ENCODE measurements at places on chromosomes 1 and 21. TPM values are rescaled to one million over a fixed set of nuclear protein-coding genes. Genes with fewer than 3 reads are reported as not detected.

GRCh38 chr1:3668585-3669300 is 16.4 kb downstream of the TP73 start:
- ATAC-seq = peak; percentile 60

GRCh38 chr21:37036177-37036576 is 29.7 kb downstream of the RIPPLY3 start:
- ATAC-seq = no peak

- no peak for ATAC-seq
These were observed 88.4 kb downstream of the DPYD start for GRCh38 chr1:97832481-97832880.

GRCh38 chr1:190759807-190760206 is 282.1 kb upstream of the BRINP3 start:
- ATAC-seq = no peak

TNFRSF14 gene
- total RNA-seq = 12.0 TPM

DNA sequence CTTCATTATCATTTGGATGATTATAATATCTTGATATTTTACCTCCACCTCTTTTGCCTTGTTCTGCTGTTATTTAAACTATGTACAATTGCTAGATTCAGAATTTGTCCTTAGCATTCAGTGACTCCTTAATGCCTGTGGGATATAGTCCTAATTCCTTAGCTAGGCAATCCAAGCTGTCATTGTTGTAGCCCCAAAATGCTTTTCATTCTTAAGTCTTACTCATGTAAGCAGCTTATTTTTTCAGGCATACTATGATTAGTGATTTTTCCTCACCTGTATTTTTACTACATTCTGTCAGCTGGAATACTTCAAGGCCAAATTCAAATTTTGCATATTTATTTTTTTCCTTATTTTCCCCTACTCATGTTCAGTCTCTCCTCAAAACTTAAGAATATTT is 13.4 kb downstream of the PKN2 start:
- ATAC-seq = no peak

- ATAC-seq = no peak
These were observed 49.4 kb downstream of the NENF start for GRCh38 chr1:212482006-212482636.

DNA sequence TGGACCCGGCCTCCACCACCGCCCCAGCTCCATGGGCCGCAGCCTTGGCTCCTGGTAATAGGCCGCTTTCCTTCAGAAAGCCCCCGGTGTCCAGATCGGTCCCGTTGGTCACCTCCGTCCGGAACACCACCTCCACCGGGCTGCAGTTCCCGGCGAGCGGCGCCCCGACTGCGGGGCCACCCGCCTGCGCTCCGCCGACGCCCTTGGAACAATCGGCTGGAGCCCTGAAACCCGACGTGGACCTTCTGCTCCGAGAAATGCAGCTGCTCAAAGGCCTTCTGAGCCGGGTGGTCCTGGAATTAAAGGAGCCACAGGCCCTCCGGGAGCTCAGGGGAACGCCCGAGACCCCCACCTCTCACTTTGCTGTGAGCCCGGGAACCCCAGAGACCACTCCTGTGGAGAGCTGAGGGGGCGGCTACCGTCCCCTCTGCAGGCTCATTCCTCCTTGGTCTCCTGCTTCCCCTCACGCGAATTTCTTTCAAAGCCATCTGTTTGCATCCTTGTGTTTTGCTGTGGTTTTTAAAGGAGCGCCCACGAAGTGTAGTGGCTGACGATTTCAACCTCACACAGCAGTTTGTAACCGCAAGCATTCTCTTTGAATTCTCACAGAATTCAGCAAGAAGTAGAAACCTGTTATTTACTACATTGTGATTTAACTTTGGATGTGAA is 6.0 kb downstream of the FCRLB start:
- no peak for ATAC-seq

- no peak for ATAC-seq
These were observed 261.9 kb downstream of the HLX start for GRCh38 chr1:221141096-221141495.

CACNA1S gene
- total RNA-seq = not detected

NHLH2 gene
- 1.1 TPM for total RNA-seq

CRYAA gene
- total RNA-seq = not detected

OR2L5 gene
- total RNA-seq = not detected

CCDC190 gene
- total RNA-seq = 0.32 TPM

All from esophagus mucosa (tissue), 1 donor.